ENCODE measurements at places on chromosomes 6 and 20.

DNA sequence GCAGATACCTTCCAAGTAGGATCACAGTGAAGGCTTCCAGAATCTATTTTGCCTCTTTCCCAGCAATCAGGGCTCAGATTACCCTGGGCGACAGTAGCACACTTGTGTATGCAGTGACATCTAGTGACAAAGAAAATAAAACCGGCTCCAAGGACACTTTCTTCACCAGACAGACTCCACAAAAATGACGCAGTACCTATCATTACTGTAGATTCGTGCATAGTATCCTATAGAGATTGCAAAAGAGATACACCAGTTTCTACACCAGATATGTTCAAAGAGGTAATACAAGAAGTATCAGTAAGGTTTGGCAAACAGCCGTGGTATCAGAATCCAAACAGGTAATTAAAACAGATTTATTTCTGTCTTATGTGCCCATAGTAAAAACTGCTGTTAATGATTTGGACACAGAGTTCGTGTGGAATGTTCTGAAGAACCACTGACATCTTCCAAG lies 600.4 kb upstream of the JAG1 start:
- DNase-seq = peak; percentile 78

DNA sequence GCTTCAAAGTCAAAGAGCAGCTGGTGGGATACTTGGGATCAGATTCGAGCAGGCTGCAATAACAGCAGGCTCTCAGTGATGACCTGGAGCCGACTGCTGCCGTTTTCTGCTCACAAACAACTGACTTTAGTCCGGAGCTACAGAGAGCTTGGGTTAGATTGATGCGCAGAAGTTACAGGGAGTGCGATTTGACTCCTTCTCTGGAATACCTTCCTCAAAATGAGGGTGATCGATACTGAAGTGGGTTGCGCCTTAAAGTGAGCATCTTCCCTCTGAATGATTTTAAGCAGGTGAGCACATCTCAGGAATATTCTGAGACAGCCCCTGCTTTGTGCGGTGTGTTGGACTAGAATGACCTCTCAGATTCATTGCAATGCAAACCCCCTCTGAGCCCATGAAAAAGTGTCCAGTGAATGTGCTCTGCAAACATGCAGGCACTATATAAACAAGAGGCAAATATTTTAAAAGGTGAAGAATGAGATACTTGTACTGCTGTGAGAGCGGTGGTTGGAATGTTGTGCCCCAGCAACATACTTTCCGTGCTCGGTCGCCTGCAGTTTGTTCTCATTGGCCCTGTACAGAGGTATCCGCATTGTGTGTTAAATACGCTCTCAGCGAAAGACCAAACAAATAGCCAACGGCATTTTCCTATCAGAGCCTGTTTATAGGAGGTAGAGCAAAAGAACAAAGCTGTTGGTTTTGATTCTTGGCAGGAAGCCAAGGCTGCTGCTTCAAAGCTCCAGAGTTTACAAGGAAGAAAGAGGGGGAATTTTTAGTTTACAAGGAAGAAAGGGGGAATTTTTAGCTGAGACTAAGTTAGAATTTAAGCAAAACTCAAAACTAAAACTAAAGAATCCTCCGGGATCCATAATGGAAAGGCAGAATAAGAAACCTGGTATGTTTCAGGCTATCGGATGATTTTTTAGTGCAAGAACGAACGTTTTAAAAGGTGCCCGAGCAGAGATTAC lies 67.7 kb downstream of the PHACTR2 start:
- DNase-seq = peak; percentile 9

GRCh38 chr20:44445742-44446710 lies 29.6 kb upstream of the TTPAL start:
- DNase-seq = no peak

DNA sequence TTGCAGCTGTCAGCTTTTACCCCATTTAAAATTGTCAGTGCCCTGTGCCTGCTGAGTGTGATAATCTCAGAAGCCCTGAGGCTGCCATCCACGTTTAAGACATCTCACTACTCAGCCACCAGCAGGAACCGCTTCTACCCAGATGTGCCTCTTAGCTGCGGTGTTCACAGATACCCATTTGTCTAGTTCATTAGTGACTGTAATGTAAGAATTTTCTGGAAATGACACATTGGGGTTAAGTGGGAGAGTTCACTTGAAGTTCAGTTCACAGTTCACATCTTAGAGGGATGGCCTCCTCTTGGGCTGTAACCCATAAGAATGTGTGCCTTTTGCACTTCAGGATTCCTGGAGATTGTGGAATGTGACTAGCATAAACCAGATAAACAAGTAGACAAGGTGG lies 477.7 kb downstream of the BTBD3 start:
- no peak for DNase-seq

DNA sequence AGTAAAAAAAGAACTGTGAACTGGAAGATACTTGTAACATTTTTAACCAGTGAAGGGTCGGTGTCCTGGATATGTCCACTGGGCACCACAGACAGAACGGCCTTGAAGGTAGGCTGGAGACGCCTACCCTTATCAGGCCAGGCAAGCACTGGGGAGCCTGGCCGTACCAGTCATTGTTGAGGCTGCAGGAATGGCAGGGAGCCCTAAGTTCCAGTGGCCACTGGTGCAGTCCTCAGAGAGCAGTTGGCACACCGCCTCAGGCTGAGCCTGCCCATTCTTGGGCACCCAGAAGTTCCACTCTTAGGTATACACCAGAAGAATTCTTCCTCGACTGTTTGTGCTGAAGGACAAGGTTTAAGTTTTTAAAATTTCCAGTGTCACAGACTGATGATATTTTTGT lies 20.5 kb downstream of the DNAJC5 start:
- DNase-seq = no peak

DNA sequence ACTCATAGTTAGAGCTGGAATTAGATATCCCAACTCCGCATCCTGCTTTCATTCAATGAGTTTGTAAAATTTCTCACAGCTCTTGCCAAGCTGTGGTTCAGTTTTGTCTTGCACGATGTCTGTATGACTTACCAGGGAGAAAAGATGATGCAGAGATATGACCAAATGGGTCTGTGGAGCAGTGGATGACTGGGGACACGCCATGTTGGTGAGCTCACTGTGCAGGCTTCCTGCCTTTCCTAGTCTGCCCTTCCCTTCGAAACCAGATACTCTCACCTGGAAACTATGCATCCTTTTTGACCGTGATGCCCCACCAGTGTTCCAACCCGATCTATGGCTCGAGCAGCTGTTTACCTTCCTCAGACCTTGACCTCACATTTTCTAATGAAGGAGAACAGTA lies 262.7 kb upstream of the BMP2 start:
- DNase-seq = no peak
